Cardiac fibroblast (primary cell): ENCODE measurements at places on chromosomes 11 and 22.

DNA sequence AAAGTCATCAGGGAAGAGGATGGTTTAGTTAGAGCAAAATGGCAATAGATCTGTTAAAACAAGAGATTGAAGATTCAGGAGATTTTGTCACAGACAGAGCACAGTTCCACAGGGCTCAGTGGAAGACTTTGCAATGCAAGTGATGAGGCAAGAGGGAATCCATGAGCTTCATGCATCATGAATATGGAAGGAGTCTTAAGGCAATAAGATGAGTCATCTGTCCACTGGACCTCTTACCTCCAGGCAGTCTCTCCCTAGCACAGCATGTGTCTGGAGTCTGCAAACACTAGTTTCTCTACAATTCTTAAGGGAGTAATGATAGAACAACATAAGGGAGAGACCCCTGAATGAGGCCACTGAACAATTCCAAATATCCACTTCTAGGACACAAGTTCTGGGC is 245.7 kb downstream of the NXPE2 start:
- no peak for DNase-seq

DNA sequence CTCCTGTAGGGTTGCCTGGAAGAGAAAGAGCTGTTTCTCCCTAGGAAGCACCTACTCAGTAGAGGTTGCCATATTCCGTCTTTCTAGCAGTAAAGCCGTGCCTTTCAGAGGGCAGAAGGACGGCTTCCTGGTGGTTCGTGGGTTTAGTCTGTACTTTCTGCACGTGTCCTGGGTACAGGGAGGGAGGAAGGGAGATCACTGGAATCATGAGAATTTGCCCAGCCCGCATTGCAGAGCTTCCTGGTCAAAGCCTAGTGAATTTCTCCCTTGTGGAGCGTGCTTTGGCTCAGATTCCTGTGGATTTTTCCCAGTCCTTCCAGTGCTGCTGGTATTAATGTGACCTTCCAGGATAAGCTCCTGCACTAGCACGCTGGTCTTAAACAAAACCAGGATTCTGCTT is 44.9 kb downstream of the GRAMD1B start:
- DNase-seq = peak; percentile 31

GRCh38 chr11:84947970-84948580 is 679.1 kb downstream of the DLG2 start:
- peak; percentile 0 for DNase-seq

- no peak for DNase-seq
These were observed 34.0 kb upstream of the TFIP11 start for GRCh38 chr22:26546282-26546681.

DNA sequence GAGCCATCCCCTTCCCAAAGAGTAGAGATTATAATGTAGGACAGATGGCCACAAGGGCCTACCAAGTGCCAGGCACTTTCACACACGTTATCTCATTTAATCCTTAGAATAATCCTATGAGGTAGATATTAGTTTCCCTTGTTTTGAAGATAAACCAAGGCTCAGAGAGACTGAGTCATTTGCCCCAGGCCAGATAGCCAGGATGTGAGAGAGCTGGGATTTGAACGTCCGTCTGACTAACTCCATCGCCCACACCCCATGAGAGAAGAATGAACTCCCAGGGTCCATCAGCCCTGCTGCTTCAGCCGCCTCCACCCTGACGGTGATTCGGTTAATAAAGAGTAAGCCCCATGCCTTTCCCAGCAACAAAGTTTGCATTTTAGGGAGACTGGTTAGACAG is 10.7 kb downstream of the PRG3 start:
- peak; percentile 43 for DNase-seq

DNA sequence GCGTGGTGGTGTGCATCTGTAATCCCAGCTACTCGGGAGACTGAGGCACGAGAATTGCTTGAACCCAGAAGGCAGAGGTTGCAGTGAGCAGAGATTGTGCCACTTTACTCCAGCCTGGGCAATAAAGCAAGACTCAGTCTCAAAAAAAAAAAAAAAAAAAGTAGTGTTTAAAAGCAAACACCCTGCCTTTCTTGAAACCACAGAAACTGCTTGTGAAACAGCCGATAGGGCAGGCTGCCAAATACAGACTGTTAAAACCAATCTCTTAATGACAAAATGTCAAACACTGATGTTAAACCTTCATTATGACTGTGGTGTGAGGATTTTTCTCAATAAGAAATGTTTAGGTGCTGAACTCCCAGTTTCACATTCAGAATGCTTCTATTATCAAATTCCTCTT is 27.3 kb downstream of the MARK2 start:
- peak; percentile 51 for DNase-seq

GRCh38 chr11:65209711-65210360 is 28.1 kb downstream of the CAPN1 start:
- DNase-seq = no peak

DNA sequence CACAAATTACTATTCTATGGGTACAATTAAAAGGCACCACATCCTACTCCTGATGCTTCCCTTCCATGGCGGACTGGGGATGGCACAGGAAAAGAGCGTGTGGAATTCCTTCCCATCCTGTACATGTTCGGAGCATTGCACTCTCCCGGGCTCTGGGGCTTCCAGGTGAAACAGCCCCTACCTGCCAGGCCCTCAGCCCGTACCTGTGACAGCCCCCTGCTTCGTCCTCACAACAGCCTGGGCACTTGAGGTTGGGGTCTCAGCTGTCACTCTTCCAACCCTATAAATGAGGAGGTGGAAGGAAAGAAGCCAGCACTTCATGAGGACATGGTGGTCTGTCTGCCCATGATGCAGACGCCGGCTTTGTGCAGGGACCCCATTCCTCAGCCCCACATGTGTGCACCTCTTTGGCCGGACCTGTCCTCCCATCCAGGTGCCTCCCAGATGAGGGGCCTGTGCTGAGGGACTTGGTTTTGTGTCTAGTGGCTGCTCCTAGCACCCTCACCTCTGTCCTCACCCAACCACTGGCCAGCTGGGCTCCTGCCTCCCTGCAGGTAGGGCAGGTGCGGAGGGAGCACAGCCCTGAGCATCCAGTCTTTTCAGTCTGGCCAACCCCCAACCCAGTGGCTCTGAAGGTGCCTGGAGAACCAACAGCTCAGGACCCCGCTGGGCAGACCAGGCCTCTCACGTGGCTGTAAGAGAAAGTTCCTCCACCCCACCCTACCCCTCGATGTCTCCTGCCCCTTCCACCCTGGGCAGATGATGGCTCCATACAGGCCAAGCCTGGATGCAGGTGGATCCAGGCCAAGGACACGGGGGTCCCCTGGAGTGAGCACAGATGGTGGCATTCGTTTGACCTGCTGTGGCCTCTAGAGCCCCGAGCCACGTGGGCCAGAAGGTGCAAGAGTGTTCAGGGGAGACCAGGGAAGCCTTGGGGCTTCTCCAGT is 23.4 kb upstream of the WNT7B start:
- no peak for DNase-seq

DNA sequence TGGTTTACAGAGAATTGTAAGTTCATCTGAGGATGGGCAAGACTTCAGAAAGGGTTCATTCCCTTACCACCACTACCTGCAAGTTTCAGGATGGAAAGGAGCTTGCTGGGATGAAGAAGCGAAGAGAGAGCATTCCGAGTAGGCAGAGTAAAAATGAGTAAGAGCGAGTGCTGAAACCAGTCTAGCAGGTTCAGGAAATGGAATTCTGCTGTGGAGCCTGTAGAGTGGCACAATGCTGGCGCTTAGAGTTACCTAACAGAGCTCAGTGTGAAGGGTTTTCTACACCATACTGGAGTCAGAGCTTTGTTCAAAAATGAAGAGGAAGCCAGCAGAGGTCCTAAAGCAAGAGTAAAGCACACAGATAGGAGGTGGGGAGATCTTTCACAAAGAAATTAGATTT is 179.2 kb upstream of the ZC3H12C start:
- DNase-seq = no peak

DNA sequence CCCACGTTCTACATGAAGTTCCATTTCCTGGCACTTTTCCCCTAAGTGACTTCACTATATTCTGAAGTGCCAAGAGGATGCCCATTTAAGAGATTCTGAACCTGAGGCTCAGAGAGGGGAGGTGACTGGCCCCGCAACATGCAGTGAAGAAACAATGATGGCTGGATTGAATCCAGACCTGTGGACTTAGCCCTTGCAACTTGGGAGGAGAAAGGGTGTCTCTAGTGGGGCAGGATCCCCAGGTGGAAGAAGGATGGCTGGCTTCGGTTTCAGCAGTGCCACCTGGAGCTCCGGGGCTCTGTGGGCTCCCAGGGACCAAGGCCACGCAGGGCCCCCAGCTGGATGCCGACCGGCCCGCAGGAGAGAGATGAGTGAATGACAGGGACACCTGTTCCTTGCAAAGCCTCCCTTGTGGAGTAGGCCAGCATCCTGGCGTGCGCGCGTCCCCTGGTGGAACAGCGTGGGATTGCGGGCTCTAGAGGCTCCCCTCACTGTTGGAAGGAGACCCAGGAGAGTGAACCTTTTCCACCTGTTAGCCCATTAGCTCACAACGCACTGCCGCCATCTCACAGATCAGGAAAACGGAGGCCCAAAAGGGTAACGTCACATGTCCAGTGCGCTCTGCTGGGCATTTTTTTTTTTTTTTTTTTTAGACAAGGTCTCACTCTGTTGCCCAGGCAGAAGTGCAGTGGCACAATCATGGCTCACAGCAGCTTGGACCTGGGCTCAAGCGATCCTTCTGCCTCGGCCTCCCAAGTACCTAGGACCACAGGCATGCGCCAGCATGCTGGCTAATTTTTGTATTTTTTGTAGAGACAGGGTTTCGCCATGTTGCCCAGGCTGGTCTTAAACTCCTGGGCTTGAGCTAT is 104.7 kb downstream of the KIAA1671 start:
- peak; percentile 52 for DNase-seq

DNA sequence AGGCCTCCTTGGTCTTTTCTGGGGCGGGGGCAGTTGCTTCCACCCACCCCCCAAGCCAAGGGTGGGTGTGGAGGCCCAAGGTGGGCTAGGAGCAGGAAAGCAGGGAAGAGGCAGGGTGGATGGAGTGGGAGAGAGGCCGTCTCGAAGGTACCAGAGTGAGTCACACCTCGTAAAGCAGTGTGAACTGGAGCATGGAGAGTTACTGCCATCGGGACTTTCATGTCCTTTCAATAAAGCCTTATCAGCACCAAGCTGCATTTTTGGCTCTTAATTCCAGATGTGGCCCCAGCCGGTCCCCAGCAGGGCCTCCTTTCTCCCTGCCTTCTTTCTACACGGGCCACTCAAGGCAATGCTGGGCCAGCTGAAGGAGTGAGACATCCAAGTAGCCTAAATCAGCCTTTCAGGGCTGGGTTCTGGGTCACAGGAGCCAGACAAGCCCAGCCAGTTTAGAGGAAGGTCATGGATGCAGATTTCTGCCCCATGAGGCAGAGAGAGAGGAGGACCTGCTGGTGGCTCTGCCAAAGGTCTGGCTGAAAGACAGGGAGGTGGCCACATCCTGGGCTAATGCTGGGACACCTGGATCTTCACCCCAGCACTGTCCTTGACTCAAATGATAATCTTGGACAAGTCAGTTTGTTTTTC is 59.0 kb upstream of the CD82 start:
- no peak for DNase-seq

DNA sequence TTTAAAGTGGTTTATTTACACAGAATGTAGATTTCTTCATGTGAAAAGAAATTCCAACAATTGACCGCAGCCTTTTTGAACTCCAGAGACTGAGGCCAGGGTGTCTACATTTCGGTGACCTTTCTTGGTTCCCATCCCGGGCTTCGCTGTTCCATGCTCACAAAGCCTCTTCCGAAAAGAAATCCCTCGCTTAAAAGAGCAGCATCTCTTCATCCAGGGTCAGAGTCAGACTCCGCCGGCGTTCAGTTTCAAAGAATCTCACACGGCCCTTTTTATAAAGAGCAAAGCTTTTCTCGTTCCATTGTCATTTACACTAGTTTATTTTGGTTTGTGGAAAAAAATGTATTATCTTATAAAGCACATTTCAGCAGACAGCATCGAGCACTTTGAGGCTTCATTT is 530.6 kb upstream of the B3GAT1 start:
- DNase-seq = no peak

- no peak for DNase-seq
These were observed 1.1 kb downstream of the SRSF8 start for GRCh38 chr11:95067841-95068219.

- no peak for DNase-seq
These were observed 25.7 kb upstream of the CRTAM start for GRCh38 chr11:122812638-122813037.

DNA sequence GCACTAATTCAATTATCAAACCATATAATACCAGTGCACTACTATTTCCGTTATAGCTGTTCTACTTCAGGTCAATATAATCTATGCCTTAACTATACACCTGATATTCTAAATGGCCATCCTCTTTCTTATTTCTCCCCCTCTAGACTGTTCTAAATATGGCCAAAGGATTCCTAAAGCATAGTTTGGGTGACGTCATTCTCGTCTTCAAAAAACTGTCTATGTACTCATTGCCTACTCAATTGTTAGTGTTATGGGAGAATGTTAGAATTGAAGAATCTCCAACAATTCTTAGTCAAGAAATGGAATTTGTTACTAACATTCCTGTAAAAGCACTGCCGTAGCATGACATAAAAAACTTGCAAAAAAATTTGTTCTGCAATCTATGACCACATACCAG is 431.1 kb upstream of the ANO3 start:
- DNase-seq = no peak

GRCh38 chr11:9851366-9851765 is 187.5 kb downstream of the SWAP70 start:
- peak; percentile 77 for DNase-seq

GRCh38 chr11:69821511-69822040 is 2.4 kb upstream of the FGF3 start:
- DNase-seq = no peak
